ENCODE measurements at places on chromosomes 5 and 9.
A peak's percentile ranks its signal among the peaks of the same experiment; 100 is the strongest.

GRCh38 chr9:91334053-91334452 is 27.7 kb downstream of the AUH start:
- no peak for DNase-seq

- peak; percentile 77 for DNase-seq
Measured at GRCh38 chr5:119267958-119268386, 87.8 kb upstream of the TNFAIP8 start.

GRCh38 chr9:133210609-133211008 is 1.6 kb upstream of the OBP2B start:
- no peak for DNase-seq

DNA sequence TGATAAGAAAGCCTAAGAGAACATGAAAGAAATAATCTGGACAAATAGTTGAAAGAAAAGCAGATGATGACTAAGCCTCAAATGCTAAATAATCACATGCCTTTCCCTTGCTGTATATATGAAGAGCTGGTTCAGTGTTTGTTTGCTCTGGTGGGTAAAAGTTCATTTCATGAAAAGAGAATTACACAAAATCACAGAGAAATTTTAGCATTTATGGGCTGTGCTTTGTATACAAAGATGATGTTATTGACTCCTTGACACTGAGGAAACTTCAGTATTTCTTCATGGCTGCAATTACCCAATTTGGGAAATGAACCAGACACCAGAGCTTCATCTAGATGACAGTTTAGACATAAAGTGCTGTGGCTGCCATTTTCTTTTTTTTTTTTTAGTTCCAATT is 527.2 kb downstream of the NR2F1-AS1 start:
- DNase-seq = no peak

DNA sequence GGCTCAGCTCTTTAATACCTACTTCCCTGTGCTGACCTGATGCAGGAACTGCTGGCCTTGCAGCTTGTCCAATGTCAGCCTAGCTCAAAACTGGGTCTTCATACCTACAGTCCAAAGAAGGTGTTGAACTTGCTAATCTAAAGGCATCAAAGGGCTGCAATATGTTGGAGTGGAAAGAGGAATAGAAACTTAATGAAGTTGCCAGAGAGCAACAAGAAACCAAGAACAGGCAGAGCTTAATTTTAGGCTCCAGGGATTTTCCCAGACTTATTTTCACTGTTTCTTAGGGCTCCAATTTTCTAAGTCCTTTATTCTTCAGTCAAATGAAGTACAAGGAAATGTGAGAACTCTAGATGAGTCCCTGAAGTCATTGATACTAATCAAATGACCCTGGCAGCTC is 17.6 kb upstream of the ERCC6L2 start:
- DNase-seq = no peak

- DNase-seq = no peak
Measured at GRCh38 chr5:74651710-74652109, 11.2 kb upstream of the ENC1 start.

GRCh38 chr5:92963800-92964199 is 617.2 kb downstream of the NR2F1-AS1 start:
- no peak for DNase-seq

DNA sequence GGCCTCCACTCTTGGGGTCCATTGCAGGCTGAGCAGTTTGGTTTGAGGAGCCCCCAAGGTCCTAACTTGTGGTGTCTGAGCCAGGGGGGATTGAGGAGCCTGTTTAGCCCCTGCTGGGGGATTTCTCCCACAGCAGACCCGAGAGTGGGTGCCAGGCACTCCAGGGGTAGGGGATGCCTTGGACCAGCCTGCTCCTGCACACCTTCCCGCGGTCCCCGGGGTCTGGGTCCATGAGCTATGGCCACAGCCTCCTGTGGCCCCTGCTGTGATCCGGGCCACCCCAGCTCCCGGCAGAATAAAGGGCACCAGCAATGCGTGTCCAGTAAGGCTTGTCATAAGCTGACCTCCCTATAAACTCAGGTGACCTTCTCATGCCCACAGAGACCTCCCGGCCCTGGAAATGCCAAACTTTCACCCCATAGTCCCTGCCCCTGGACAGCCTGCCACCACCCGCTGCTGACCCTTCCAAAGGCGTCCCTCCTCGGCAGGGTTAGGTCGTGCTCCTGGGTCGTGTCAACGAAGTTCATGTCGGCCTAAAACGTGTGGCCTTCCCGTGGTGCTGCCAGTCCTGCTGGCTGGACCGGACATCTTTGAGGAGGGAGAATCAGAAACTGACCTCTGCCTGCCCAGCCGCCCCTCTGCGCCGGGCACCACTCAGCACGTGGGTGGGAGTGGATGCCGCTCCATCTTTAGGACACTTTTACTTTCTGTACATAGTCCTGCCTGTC is 137.6 kb downstream of the MRPL36 start:
- DNase-seq = no peak

DNA sequence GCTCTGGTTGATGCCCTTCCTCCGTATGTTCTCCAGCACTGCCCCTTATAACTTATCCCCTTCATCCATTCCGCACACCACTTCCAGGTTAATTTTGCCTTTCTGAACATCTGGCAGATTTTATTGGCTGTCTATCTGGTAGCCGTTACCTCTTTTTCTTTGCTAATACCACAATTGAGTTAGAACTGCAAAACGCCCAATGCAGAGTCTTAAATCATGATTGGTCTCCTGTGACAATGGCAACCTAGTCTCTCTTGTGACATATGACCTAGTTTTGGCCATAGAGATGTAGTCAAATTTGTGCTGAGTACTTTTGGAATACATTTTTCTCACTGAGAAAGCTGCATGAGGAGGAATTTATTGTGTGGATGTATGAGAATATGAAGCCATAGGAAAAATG is 365.7 kb upstream of the PRR16 start:
- no peak for DNase-seq

GRCh38 chr9:12882430-12882829 is 107.6 kb downstream of the LURAP1L start:
- DNase-seq = no peak

DNA sequence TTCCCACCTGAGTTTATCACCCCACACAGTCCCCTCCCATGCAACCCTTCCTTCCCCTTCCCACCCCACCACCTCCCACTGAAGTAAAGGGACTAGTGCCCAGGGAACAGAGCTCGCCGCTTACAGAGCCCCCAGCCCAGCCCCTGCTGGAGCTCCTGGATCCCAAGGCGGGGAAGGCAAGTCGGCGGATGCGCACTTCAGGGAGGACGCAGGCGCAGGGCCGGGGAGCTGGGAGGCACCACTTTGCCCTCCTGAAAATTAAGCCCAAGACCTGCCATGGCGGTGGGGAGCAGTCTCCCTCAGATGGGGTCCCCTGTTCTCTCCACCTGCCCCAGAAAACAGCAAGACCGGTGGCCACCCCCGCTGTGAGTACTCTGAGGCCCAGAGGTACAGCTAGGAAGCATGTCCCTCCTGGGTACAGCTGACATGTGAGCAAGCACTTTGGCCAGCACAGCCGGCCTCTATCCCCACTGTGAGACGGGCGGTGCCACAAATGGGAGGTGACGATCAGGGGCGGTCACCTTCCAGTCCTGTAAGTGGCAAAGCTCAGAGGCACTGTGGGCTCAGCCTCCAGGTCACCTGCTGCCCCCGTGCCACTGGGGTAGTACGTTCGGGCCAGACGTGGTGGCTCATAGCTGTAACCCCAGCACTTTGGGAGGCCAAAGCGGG is 45.9 kb downstream of the COL23A1 start:
- DNase-seq = no peak

GRCh38 chr9:85505612-85506011 is 236.1 kb downstream of the AGTPBP1 start:
- no peak for DNase-seq

DNA sequence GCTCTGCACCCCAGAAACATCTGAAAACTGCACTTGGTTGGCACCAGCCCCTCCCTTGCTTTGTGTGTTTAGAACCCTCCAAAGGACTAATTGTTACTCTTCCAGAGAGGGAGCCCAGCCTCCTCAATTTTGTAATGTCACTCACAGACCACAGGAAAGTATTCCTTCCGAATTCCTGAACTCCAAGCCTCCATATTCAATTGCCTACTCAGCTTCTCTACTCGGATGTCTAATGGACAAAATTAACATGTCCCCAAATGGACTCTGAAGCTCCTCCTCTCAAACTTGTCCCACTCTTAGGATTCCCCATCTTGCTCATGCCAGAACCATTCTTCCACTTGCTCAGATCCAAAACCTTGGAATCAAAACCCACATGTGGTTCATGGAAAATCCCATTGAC is 3.9 kb upstream of the TMEM171 start:
- DNase-seq = no peak

DNA sequence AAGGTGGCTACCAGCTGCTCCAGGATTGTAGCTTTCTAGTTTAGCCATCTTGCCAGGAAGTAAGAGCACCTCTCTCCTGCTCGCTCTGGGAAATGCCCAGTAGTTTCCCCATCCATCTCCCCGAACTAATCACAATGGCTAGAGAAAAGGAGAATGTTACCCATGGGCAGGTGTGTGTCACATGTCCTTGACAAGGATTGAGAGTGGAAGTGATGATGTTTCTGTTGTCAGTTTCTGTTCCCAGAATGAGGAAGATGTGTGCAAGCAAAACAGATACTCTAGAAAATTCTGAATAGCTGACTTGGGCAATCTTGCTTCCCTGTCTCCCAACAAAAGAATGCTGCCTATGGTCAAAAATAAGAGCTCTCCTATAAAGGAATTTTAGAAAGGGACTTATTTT is 429.5 kb downstream of the EBF1 start:
- no peak for DNase-seq

DNA sequence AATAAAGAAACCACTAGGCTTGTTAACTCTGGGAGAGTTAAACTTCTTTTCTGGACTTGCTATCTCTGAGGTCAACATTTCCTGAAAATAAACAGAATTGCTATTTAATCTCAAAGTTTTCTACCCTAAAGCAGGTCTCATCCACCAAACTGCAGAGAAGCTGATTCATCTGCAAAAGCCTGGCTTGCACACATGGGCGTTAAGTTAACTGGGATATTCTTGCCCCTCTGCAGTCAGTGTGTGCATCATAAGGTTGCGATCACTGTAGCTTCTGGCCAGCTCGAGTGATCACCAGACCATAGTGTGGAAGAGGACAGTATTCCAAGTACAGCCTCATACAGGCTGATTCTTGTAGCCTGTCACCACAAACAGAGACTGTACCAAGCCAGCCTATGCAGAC is 99.2 kb downstream of the SPOCK1 start:
- DNase-seq = no peak

GRCh38 chr5:72018143-72018803 is 89.0 kb upstream of the MAP1B start:
- DNase-seq = no peak

DNA sequence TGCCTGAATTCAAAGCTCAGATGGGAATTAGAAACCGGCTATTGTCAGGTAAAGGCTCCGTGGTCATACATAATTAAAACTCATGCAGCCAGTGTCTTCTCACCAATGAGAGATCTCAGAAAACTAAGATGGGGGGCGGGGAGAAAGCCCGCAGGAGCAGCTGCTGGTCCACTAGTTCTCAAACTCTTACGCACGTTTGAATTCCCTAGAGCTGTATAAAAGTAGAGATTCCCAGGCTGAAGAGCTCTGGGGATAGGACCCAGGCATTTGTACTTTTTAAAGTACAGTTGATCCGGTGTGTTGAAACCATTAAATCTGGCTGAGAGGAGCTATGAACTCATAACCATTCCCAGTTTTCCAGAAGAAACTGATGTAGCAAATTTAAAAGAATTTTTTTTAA is 68.5 kb downstream of the FRMD3 start:
- DNase-seq = no peak

GRCh38 chr9:137902646-137903045 is 25.1 kb downstream of the CACNA1B start:
- no peak for DNase-seq

DNA sequence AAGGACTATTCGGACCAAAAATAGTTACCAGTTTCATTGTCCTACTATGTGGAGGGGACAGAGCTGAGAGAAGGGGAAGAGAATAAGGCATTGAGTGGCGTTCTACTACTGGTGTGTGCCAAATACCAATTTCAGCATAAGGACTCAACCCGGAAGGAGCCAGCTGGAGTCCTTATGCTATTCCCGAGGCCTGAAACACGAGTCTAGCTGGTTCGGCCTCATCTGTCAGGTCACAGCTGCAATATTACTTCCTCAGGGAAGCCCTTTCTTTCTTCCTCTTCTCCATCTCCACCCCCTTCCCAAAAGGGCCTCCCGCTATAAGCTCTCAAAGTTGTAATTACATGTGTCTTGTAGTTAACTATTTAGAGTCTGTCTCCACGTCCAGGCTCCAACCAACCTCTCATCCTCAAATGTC is 20.5 kb upstream of the FER start:
- no peak for DNase-seq

DNA sequence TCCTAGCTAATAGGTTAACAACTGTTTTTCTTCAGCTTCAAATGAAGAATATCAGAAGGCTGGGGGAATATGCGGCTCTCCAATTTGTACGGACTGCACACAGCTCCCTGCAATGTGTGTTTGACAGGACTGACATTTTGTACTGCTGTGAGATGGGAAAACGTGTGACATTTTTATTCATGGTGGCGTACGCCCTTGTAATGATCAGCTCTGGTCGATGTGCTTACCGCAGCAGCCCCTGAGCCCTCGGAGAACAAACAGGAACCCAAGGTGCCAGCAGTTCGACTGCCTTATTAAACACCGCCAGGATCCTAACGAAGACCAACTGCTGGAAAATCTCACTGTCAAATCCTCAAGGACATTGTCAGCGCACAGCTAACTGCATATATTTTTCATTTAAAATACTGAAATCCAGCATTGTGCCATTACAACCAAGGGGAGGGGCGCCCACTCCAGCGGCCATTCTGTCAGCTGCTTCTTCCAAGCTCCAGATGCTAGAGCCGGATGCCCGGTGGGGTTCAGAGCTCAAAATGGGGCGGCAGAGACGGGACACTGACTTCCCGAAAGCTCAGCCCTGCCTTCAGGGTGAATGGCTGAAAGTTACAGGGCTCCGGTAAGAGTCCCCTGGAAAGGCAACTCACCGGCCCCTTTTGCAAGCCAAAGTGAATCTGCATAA is 66.8 kb downstream of the CRB2 start:
- DNase-seq = no peak

GRCh38 chr9:136721339-136722092 is 9.1 kb downstream of the DIPK1B start:
- no peak for DNase-seq

DNA sequence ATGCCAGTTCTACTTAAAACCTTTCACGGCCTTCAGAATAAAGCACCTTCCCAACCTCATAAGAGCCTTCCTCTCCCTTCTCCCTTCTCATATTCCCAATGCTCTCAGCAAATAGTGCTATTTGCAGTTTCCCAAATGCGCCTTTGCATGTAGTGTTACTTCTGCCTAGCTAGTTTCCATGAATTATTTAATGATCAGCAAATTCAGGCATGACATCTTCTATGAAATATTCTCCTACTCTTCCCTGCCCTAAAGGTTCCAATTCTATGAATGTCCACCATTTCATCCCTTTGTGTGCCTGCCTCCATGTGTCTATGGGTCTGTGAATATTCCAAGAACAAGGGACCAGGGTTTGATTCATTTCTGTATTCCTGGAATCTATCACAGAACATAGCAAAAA is 98.8 kb upstream of the NR5A1 start:
- no peak for DNase-seq

GRCh38 chr9:127097683-127098082 is 24.8 kb downstream of the ANGPTL2 start:
- no peak for DNase-seq
